Heart right ventricle (tissue), 16 donors: ENCODE measurements at places on chromosomes 11 and 22. TPM values are rescaled to one million over a fixed set of nuclear protein-coding genes. Genes with fewer than 3 reads are reported as not detected.

DNA sequence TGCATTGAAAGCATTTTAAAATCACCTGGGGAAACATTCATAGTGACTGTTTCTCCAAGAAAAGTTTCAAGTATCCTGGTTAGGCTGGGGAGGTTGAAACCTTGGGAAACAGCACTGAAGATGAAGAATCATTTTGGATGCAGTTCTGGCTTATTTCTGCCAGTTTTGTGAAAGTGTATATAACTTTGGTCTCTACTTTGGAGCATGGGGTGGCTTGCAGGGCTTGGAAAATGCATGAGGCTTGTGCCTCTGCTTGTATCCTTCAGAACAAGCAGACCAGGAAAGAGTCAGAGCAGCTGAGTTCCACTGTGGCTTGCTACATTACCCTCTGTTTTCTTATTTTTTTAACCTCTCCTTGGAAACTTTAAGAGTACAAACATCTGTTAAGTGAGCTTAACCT, 19.5 kb downstream of the SLC5A12 start:
- H3K4me1 ChIP-seq, result no peaks in the 10 kb centered on the region
- no peak overlapping the region for H3K4me3 ChIP-seq
- no peaks in the 10 kb centered on the region for H3K27me3 ChIP-seq
- no peak overlapping the region for H3K27ac ChIP-seq
- no peak for DNase-seq
- H3K36me3 ChIP-seq, result no peaks in the 10 kb centered on the region

GRCh38 chr11:45341372-45341771, 55.2 kb upstream of the SYT13 start:
- H3K27ac ChIP-seq, result no peak overlapping the region
- peaks cover 3% of the 10 kb centered on the region for H3K4me1 ChIP-seq
- H3K27me3 ChIP-seq, result no peaks in the 10 kb centered on the region
- no peak for DNase-seq
- no peaks in the 10 kb centered on the region for H3K36me3 ChIP-seq

- H3K27me3 ChIP-seq, result no peaks in the 10 kb centered on the region
- no peak overlapping the region for H3K4me3 ChIP-seq
- DNase-seq, result no peak
- H3K4me1 ChIP-seq, result peaks cover 32% of the 10 kb centered on the region
Observed at GRCh38 chr22:39405346-39406085, 5.9 kb downstream of the TAB1 start.

GRCh38 chr11:12161603-12162350, 51.4 kb downstream of the MICAL2 start:
- H3K27me3 ChIP-seq, result no peaks in the 10 kb centered on the region
- H3K36me3 ChIP-seq, result no peaks in the 10 kb centered on the region
- H3K4me3 ChIP-seq, result no peak overlapping the region
- H3K4me1 ChIP-seq, result peaks cover 93% of the 10 kb centered on the region

GLYAT gene
- not detected for polyA plus RNA-seq
